HEK293T (cell line): ENCODE measurements at places on chromosomes 5 and 9.

GRCh38 chr5:44641820-44642219 lies 166.9 kb upstream of the MRPS30 start:
- DNase-seq = no peak

- no peak for DNase-seq
Measured at GRCh38 chr9:37325778-37326177, 96.7 kb upstream of the GRHPR start.

DNA sequence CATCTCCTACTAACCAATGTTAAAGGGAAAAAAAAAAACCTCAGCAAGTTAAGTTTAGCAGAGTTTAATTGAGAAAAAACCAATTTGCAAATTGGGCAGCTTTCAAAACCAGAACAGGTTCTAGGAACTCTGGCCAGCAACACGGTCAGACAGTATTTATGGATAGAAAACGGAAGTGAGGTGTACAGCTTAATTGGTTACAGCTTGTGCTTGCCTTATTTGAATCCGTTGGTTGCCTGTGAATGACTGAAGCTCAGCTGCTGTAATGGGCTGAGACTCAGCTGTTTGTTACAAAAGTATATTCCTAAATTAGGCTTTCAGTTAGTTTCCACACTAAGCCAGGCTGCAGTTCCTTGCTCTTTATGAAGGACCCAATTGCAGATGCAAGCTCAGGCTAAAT lies 217.0 kb downstream of the SREK1 start:
- no peak for DNase-seq

GRCh38 chr9:135227641-135228251 lies 140.3 kb downstream of the OLFM1 start:
- no peak for DNase-seq

GRCh38 chr5:150017226-150018005 lies 16.9 kb downstream of the HMGXB3 start:
- no peak for DNase-seq

DNA sequence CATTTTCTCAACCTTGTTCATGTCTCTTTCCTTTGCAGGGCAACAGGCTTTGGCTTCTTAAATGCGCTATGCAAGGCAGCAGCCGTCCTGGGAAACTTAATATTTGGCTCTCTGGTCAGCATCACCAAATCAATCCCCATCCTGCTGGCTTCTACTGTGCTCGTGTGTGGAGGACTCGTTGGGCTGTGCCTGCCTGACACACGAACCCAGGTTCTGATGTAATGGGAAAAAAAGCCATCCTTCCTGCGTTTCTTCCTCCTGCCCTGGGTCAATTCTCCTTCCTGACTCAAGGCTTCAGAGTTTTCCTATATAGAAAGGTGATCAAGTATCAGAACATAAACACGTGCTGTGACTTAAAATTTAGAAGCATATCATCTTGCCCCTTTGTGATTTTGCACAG lies 77.8 kb upstream of the IQGAP2 start:
- no peak for DNase-seq

- no peak for DNase-seq
Measured at GRCh38 chr9:22548625-22549024, 102.0 kb downstream of the DMRTA1 start.

GRCh38 chr5:149442563-149443182 lies 63.6 kb upstream of the IL17B start:
- peak; percentile 84 for DNase-seq

DNA sequence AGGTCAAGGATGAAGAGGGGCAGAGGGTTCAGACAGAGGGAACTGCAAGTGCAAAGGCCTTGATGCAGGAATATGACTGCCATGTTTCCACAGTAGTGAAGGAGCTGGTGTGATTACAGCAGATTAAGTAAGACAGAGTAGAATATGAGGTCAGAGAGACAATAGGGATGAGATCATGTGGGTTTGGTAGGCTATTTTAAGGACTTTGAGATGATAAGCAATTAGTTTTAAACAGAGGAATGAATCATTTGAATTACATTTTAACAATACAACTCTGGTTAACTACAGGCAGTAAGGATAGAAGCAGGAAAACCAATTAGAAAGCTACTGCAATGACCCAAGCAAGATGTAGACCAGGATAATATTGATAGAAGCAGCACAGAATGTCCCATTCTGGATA lies 7.7 kb downstream of the CENPK start:
- DNase-seq = no peak

- no peak for DNase-seq
Measured at GRCh38 chr5:114686356-114686755, 324.5 kb downstream of the KCNN2 start.

DNA sequence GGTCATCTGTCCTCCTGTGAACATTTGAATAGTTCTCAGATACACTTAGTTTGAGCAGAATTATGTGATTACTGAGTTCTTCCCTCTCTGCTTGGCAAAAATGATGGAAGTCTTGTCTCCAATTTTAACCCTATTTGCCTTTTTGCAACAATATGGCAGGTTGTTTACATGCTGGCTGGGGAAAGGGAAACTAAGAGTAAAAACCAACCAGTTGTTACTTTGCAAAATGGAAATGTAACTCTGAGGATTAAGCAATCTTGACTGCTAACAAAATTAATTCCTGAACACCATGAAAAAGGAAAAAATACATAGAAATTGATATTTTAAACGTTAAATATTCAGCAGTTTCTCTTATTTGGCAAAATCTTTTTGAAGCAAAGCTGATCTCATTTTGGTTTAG lies 11.1 kb downstream of the SIT1 start:
- DNase-seq = no peak

DNA sequence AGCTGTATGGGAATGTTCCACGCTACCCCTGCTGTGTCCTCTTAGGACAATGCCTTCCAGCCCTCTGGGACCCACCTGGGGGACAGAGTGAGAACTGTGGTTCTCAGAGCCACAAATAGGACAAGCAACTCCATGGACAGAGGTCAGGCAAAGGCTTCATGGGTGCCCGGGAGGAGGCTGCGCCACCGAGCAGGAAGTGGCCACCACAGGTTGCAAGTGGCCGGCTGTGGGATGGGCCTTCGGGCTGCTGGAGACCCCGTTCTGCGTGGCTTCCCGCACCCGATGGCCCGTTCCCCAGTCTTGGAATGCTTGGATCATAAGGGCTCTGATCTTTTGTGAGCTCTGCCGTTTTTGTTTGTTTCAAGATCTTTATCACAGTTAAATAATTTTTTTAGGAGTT lies 118.8 kb downstream of the BOD1 start:
- no peak for DNase-seq

DNA sequence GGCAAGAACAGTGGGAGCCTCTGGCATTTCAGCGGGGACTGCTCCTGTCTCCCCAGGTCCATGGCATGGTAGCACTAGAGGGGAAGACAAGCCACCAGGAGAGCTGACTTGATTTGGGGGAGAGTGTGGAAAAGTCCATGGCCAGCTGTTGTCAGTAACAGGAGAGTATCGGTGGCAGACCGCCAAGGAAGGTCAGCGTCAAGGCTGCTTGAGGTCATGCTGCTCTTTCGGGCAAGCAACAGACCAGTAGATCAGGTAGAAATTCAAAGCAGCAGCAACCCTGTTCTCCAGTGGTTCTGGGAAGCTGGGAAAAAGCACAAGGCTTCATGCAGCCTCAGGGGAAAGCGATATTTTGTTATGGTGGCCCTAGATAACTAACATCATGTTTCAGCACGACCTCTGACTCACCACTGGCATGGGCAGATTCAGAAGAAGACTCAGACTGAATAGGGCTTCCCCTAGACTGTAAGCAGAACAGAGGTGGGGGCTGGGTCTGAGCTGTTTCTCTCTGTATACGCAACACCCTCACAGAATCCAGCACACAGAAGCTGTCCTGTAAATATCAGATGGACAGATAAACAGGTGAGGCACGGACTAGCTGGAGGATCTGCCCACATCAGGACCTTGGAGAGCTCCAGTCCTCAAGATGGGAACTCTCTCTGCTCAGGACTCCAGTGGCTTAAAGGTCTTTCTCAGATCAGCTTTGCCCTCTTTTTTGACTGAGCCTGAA lies 35.2 kb upstream of the PLEKHG4B start:
- peak; percentile 50 for DNase-seq

- DNase-seq = peak; percentile 21
Measured at GRCh38 chr9:21919377-21920362, 74.5 kb downstream of the CDKN2A start.

DNA sequence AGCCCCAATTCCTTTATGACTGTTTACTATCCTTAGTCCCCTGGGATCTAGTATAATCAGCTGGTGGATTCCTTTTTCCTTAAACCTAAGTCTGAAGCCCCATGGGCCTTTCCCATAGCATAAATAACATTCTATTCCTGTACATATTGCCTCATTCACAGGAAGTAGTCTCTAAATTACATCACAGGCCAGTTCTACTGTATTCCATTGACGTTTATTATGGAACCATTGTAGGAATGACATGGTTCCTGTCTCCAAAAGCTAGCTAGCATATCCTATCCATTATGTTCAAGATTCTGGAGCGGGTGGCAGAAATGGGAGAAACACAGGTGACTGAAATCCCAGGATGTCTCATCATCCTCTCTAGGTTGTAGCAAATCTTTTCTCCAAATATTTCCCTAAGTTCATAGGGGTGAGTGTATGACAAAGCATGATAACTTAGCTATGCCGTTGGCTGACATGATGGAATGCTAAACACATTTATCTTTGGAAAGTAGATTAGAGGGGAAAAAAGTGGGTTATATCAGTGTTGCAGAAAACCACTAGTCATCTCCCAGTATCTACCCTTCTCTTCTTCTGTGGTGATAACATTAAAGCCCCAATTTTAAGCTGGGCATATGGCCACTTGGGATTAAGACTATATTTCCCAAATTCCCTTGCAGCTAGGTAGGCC lies 140.1 kb downstream of the FGF1 start:
- DNase-seq = no peak

- no peak for DNase-seq
Measured at GRCh38 chr9:78614892-78615291, 318.0 kb downstream of the PSAT1 start.

GRCh38 chr5:82816926-82817325 lies 260.3 kb downstream of the TMEM167A start:
- no peak for DNase-seq

GRCh38 chr5:76733049-76733417 lies 17.1 kb downstream of the F2R start:
- DNase-seq = no peak

GRCh38 chr5:39765366-39765765 lies 340.6 kb upstream of the DAB2 start:
- DNase-seq = no peak

DNA sequence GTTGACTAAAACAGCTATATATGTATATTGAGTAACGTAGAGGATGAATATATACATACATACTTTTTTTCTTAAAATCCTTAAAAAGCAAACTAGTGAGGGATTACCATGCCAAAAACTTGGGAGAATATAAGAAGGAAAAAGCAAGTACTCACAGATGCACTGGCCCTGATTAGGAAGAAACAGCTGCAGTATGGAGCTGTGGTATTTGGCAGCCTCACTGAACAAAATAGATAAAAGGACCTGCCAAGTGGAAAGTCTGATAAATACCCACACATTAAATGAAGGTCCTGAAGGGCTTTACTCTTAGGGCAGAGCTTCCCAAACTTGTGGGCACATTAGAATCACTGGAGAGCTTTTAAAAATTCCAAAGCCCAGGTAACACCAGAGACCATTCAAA lies 80.6 kb downstream of the FEM1C start:
- DNase-seq = no peak

DNA sequence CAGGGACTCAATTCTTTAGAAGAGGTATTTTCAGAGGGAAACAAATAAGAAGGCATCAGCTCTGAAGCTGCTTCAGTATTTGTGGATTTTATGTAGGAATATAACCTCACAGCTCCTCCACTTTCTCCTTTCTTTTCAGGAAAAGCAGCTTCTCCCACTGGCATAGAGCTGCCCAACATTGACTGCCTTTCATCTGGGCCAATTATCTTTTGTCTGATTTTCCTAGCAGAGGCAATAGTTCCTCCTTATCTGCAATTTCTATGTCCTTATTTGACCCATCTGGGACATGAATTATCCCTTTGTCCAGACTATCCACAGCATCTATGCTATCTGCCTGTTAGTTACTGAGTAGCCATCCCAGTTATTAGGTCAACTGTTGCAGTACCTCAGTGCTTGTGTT lies 1671.2 kb upstream of the ACO1 start:
- no peak for DNase-seq

DNA sequence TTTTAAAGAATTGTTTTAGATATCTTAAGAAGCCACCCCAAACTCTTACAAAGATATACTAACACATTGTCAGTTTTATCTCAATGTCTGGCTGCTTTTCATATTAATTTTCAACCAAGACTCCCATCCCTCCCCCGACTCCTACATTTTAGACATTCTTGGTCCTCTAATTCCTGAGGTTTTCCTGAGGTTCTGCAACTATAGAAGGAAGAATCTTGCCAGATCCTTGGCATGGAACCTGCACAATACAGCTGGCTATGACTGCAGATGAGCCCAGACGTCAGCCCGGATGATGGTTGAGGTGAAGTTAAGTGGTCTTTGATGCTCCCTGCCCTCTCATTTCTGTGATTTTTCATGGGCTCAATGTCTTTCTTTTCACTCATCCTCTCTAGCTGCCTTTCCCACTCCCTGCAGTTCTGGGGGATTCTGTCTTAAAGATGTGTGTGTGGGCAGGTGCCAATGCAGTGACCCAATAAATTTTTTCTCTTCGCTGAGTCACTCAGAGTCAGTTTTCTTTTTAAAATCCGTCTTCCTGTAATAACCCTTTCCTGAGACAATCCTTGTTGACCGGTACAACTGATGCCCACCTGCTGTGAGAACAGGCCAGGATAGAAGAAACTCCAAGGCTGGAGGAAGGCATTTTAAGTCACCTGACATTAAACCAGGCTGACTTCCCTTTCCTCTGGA lies 237.8 kb upstream of the GAS1 start:
- DNase-seq = no peak

GRCh38 chr5:31944684-31945445 lies 229.3 kb downstream of the GOLPH3 start:
- no peak for DNase-seq

- DNase-seq = no peak
Measured at GRCh38 chr9:444528-444927, 229.9 kb downstream of the DOCK8 start.

DNA sequence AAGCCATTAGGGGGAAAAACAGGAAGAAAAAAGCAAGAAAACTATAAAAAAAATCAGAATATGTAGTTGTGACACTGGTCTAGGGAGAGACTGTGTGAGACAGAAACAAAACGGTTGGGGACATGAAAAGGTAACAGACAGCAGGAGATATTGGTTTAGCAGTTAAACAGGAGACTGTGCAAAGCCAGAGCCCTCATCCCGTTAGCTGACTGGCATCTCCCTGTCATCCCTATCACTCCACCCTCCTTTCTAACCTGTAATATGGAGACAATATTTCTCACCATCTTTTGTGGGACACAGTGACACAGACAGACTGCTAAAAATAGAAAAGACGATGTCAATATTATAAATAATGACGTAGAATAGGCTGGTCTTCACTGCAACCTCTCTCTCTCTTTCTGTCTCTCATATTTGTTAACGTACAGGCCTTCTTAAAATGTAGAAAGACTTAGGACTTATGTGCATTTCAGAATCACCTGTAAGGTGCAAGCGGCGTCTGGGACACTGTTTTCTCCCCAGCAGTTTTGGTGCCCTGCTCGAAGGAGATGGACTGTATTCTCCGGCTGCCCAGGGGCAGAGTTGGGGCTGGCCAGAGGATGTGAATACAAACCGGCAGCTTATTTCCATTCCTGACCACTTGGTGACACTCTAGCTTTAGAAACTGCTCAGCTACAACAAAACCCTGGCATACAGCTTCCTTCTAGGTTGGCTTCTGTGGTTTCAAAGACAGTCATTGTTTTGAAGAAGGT lies 190.6 kb downstream of the MAT2B start:
- peak; percentile 61 for DNase-seq
